Panc1 (cell line): ENCODE measurements at places on chromosomes 3 and 15.

- DNase-seq, result no peak
- no peaks in the 10 kb centered on the region for H3K4me1 ChIP-seq
- H3K36me3 ChIP-seq, result no peaks in the 10 kb centered on the region
Observed at GRCh38 chr3:42719002-42719401, 16.4 kb upstream of the HHATL start.

DNA sequence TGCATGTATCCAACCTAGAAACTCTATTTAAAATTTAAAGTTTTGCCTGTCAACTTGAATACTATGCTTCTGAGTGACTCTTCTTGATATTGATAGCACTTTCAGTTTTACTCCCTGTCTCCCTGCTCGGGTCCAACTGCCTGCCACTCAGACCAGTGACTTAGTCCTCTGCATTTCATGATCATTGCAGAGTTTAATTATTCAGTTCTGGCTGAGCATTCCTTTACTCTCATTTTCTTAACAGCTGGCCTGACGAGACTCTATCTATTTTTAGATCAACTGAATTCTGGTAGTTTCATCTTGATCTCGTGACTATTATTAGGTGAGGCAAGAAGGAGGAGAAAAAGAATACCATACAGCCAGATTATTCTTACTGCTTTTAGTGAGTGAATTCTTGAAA is 617.4 kb downstream of the SI start:
- DNase-seq, result no peak
- no peak overlapping the region for H3K4me3 ChIP-seq
- H3K27ac ChIP-seq, result no peak overlapping the region

DNA sequence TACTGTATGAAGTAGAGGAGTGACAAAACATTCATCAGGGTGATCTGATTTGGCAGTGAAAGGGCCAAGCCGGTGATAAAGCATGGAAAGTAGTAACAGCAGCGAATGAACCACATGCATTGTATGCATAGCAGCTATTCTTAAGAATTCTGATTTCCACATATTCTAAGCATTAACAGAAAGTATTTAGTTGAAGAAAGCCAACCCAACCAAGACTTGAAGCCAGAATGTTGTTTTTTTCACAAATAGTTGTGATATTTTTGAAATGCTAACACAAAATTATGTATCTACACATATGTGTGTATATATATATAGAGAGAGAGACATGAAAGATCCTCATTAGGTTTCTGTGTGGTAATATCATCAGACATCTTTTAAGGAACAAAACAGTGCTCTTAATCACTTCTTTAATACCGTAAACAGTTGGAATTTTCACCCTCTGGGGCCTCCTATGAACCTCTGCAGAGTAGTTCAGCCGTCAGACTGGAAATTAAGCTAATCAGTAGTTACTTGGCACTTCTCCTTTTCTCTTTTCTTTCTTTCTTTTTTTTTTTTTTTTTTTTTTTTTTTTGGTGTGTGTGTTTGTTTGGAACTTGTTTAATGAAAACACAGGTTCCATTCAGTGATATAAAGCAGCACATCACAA is 139.6 kb downstream of the CMSS1 start:
- no peaks in the 10 kb centered on the region for H3K27me3 ChIP-seq
- H3K36me3 ChIP-seq, result no peaks in the 10 kb centered on the region
- no peaks in the 10 kb centered on the region for H3K4me1 ChIP-seq

GRCh38 chr15:75350601-75351361 is 3.9 kb downstream of the NEIL1 start:
- no peak overlapping the region for H3K27ac ChIP-seq
- H3K4me1 ChIP-seq, result no peaks in the 10 kb centered on the region
- H3K4me3 ChIP-seq, result no peak overlapping the region
- H3K27me3 ChIP-seq, result no peaks in the 10 kb centered on the region
- no peaks in the 10 kb centered on the region for H3K36me3 ChIP-seq

DNA sequence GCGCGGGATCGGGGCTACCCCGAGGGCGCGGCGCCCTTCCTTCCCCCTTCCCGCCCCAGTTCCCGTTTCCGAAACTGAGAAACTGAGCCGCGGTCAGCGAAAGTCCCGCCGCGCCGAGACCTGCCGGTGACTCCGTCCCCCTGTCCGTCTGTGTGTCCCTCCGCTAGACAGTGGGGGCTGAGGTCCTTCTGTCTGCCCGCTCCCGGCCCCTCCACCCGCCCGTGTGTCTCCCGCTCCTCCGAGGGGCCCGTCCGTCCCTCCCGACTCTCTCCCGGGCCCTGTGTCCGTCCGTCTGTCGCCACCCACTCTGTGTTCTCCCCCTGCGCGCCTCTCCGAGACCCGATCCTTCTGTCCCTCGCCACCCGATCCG is 426 bp downstream of the PRKCD start:
- H3K27me3 ChIP-seq, result no peaks in the 10 kb centered on the region
- peaks cover 21% of the 10 kb centered on the region for H3K4me1 ChIP-seq
- H3K4me3 ChIP-seq, result peak overlapping the region; percentile 68
- no peak overlapping the region for H3K27ac ChIP-seq
- DNase-seq, result no peak
- H3K36me3 ChIP-seq, result no peaks in the 10 kb centered on the region

DNA sequence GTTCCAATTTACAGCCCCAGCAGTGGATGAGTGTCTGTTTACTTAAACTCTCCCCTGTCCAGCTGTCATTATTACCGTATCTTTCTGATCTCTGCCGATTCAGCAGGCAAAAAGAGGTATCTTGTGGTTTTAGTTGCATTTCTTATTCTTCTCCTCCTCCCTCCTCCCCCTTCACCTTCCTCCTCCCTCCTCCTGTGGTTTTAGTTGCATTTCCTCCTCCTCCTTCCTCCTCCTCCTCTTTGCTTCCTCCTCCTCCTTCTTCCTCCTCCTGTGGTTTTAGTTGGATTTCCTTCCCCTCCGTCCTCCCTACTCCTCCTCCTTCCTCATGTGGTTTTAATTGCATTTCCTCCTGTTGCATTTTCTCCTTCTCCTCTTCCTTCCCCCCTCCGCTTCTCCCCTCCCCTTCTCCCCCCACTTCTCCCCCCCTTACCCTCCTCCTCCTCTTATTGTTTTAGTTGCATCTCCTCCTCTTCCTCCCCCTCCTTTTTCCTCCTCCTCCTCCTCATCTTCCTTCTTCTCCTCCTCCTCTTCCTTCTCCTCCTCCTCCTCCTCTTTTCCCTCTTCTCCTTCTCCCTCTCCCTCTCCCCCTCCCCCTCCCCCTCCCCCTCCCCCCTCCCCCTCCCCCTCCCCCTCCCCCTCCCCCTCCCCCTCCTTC is 25.3 kb upstream of the VPS33B start:
- no peak overlapping the region for H3K27ac ChIP-seq
- H3K4me1 ChIP-seq, result no peaks in the 10 kb centered on the region
- DNase-seq, result no peak
- no peaks in the 10 kb centered on the region for H3K36me3 ChIP-seq
- no peak overlapping the region for H3K4me3 ChIP-seq

- no peak overlapping the region for H3K27ac ChIP-seq
- no peak for DNase-seq
- no peaks in the 10 kb centered on the region; the same call in 1 of the 2 replicates for H3K36me3 ChIP-seq
- H3K27me3 ChIP-seq, result no peaks in the 10 kb centered on the region
- no peak overlapping the region for H3K4me3 ChIP-seq
Observed at GRCh38 chr3:123559040-123559861, 25.6 kb downstream of the HACD2 start.

DNA sequence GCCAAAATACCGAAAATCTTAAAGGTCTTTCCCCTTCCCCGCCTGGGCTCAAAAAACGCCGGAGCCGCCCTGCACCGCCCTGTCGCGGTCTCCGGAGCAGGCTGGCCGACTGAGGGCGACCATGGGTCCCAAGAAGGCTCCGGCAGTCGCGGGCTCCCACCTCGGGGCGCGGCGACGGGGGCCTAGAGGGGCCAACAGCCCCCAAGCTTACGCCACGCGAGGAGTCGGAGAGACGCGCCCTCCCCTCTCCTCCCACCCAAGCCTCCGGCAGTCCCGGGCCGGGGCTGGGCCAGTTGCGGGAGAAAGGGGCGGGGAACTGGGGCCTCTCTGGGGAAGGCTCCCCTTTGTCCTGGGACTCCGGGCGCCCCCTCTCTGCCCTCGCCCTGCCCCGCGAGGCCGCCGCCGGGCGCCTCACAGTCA is 69.2 kb downstream of the GOLGA8B start:
- peak overlapping the region; percentile 30; the same call in 1 of the 2 replicates for H3K27ac ChIP-seq
- peak overlapping the region; percentile 66 for H3K4me3 ChIP-seq
- no peaks in the 10 kb centered on the region for H3K4me1 ChIP-seq
- peaks cover 2% of the 10 kb centered on the region; the same call in 1 of the 2 replicates for H3K27me3 ChIP-seq

DNA sequence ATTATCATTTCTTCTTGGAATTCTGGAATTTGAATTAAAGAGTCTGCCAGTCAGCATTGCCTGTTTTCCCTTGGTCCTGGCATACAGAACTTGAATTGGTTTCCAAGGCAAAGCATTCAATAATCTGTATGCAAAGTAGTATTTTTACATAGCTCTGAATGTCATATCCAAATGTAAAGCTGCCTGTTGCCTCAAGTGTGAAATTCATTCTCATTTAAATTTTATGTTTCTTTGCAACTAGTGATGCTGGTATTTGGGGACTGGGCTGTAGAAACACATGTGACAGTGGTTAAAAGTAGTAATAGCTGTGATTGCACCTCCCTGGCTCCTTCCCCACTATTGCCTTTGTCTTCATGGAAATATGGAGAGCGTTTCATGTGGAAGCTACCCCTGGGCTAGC is 743.9 kb upstream of the GOLIM4 start:
- H3K27me3 ChIP-seq, result no peaks in the 10 kb centered on the region
- no peak overlapping the region for H3K27ac ChIP-seq
- no peak for DNase-seq

GRCh38 chr3:37718632-37719031 is 143.0 kb upstream of the CTDSPL start:
- no peaks in the 10 kb centered on the region; the same call in 1 of the 2 replicates for H3K4me1 ChIP-seq
- H3K36me3 ChIP-seq, result no peaks in the 10 kb centered on the region
- H3K27ac ChIP-seq, result no peak overlapping the region

GRCh38 chr15:32979710-32980109 is 214.8 kb downstream of the FMN1 start:
- H3K36me3 ChIP-seq, result no peaks in the 10 kb centered on the region
- no peak for DNase-seq
- H3K4me3 ChIP-seq, result no peak overlapping the region
- H3K27ac ChIP-seq, result no peak overlapping the region
- H3K27me3 ChIP-seq, result no peaks in the 10 kb centered on the region
- no peaks in the 10 kb centered on the region for H3K4me1 ChIP-seq

DNA sequence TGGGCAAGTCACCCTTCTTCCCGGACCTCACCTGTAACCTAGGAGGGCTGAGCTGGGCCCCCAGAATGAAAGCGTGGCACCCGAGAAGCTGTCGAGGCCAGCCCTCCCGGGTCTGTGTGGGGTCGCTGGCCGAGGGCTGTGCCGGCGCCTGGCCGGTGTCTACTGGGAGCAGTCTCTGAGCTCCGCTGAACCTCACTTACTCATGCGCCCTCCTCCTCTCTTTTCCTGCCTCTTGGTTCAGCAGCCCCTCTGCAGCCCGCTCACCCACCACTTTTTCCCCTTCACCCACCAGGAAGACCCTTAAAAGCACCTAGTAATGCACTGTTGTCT is 419 bp downstream of the HYKK start:
- H3K36me3 ChIP-seq, result no peaks in the 10 kb centered on the region
- DNase-seq, result no peak
- H3K4me3 ChIP-seq, result peak overlapping the region; percentile 93
- H3K27ac ChIP-seq, result peak overlapping the region; percentile 80
- no peaks in the 10 kb centered on the region for H3K27me3 ChIP-seq

DNA sequence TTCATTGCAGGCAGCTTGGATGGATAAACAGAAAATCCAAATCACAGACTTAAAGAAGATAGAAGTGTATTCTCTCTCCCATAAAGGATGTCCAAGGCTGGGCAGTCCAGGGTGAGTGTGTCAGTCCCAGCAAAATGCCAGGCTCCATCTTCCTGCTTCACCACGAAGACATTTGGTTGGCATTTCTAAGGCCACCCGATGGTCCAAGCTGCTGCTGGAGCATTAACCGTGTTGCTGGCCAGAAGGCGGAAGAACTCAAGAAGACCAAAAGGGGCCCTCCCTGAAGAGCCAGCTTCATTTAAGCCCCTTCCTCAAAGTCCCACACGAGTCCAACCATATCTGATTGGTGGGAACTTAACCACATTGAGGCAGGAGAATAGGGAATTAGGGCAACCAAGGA is 3.0 kb upstream of the CYP11A1 start:
- H3K4me1 ChIP-seq, result peaks cover 9% of the 10 kb centered on the region
- no peak for DNase-seq
- no peaks in the 10 kb centered on the region; the same call in 1 of the 2 replicates for H3K27me3 ChIP-seq

- no peaks in the 10 kb centered on the region for H3K27me3 ChIP-seq
- H3K4me3 ChIP-seq, result no peak overlapping the region
- H3K4me1 ChIP-seq, result no peaks in the 10 kb centered on the region
Observed at GRCh38 chr3:167115331-167115934, 264.7 kb downstream of the ZBBX start.

- no peak for DNase-seq
- H3K27me3 ChIP-seq, result no peaks in the 10 kb centered on the region
- no peak overlapping the region for H3K4me3 ChIP-seq
- no peak overlapping the region for H3K27ac ChIP-seq
- H3K4me1 ChIP-seq, result no peaks in the 10 kb centered on the region
- no peaks in the 10 kb centered on the region for H3K36me3 ChIP-seq
Observed at GRCh38 chr15:36373550-36373949, 205.9 kb upstream of the CDIN1 start.

DNA sequence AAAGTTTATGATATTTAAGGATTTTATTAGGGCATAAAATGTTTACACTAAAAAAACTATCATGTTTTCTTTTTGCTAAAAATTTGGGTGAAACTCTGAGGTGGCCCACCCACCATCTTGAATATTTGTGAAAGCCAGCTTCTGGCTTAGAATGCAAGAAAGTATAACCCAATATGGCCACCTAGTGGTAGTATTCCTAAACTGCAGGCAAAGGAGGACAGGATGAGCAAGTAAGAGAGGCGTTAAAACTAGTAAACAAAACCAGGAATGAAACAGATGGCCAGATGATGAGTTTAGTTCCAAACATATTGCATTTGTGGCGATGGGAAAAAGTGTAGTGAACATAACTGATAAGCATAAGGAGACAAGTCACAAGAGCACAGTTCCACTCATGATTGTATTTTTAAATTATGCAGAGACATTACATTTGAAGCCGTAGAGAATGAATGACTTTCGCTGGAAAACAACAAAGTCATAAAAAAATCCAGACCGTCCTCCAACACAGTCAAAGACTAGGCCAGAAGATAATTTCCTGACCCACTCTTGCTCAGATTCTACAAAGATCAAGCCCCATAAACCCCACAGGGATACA is 103.3 kb upstream of the PRTG start:
- no peaks in the 10 kb centered on the region for H3K27me3 ChIP-seq
- no peak overlapping the region for H3K4me3 ChIP-seq
- peak; percentile 76 for DNase-seq
- H3K4me1 ChIP-seq, result peaks cover 4% of the 10 kb centered on the region; the same call in 1 of the 2 replicates
- no peaks in the 10 kb centered on the region for H3K36me3 ChIP-seq
- no peak overlapping the region for H3K27ac ChIP-seq
